ENCODE measurements at places on chromosomes 5 and 9. TPM values are rescaled to one million over a fixed set of nuclear protein-coding genes. Genes with fewer than 3 reads are reported as not detected.
A peak's percentile ranks its signal among the peaks of the same experiment; 100 is the strongest.

- no peak for DNase-seq
Measured at GRCh38 chr9:73050887-73051550, 98.2 kb upstream of the ALDH1A1 start.

GRCh38 chr9:121185774-121186403 is 15.8 kb downstream of the RAB14 start:
- no peak for DNase-seq

GRCh38 chr5:173714551-173715428 is 98.3 kb upstream of the BOD1 start:
- no peak for DNase-seq

- DNase-seq = no peak
Measured at GRCh38 chr9:101460965-101461364, 25.4 kb upstream of the ALDOB start.

- DNase-seq = no peak
Measured at GRCh38 chr5:160347448-160347847, 23.0 kb downstream of the C1QTNF2 start.

GRCh38 chr5:81800797-81801196 is 49.9 kb upstream of the SSBP2 start:
- DNase-seq = no peak

- no peak for DNase-seq
Measured at GRCh38 chr5:30341466-30341865, 852.0 kb upstream of the CDH6 start.

Gene DMRTA1
- total RNA-seq = 1.3 TPM

GRCh38 chr9:117783828-117784227 is 79.6 kb downstream of the TLR4 start:
- DNase-seq = no peak

GRCh38 chr5:74617202-74617601 is 23.3 kb downstream of the ENC1 start:
- DNase-seq = no peak

DNA sequence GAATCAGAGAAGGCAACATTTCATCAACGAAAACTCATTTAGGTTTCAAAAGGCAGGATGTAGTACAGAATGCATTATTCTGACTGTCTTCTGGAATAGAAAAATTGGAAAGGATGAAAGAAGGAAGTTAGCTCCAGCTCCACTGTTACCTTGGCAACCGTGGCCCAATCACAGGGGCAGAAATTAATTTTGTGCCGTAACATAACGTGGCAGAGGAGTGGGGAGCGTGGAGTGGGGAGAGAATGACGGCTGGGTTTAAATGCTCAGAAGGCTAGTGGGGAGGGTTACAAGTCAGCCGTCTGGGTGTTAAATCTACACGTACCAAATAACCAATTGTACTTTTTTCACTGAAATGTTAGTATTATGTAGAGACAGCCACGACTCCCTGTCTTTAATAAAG is 32.3 kb upstream of the EQTN start:
- no peak for DNase-seq

Gene GPR107
- 39.7 TPM for total RNA-seq

DNA sequence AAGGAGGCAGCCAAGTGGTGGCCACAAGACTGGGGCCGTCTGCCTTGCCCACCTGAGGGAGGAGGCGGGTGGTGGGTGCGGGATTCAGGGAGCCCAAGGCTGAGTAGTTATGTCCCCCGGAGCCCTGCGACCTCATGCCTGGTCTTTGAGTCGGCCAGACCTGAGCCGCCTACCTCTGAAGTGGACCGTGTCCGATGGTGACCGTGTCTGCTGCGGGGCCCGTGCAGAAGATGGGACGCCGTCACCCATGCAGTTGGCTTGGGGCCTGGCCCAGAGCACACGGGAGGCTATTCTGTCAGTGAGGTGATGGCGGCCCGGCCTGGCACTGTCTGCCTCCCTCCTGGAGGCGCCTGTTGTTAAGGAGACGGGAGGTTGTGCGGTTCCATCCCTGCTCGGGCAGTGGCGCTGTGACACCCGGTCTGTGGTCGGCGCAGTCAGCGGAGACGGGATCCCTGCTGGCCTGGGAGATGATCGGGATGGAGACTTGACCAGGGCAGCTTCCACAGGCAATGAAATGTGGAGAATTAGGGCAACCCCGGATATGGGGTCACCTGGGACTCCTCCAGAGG is 62.5 kb upstream of the FCN2 start:
- DNase-seq = no peak

DNA sequence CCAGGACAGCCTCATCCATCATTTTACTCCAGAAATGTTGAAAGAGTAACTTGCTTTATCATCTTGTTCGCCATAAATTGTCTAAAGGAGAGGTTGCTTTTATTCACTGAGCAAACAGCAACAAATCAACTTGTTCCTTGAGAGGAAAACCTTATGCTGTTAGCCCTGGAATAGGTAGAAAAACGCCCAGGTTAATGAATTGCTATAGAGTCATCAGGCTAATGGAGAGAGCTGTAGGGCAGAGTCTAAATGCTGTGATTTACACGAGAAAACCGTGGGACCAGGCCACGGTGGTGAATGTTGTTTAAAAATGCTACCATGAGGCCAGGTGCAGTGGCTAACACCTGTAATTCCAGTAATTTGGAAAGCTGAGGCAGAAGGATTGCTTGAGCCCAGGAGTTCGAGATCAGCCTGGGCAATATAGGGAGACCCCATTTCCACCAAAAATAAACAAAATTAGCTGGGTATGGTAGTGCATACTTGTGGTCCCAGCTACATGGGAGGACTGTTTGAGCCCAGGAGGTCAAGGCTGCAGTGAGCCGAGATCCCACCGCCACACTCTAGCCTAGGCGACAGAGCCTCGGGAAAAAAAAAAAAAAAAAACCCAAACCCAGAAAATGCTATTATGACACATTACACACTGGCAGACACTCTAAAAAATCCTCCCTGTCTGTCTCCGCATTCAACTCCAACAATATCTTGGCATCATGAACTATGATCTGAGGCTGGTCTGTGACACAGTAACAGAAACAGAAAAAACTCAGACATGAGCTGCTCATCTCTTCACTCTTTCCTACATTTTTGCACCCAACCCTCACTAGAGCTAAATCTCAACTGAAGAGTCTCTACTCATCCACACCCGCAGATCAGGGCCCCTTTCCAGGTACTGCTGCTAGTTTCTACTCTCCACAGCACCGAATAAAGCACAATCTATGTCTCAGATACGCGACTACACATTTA is 118.6 kb upstream of the RETREG1 start:
- peak; percentile 20 for DNase-seq

DNA sequence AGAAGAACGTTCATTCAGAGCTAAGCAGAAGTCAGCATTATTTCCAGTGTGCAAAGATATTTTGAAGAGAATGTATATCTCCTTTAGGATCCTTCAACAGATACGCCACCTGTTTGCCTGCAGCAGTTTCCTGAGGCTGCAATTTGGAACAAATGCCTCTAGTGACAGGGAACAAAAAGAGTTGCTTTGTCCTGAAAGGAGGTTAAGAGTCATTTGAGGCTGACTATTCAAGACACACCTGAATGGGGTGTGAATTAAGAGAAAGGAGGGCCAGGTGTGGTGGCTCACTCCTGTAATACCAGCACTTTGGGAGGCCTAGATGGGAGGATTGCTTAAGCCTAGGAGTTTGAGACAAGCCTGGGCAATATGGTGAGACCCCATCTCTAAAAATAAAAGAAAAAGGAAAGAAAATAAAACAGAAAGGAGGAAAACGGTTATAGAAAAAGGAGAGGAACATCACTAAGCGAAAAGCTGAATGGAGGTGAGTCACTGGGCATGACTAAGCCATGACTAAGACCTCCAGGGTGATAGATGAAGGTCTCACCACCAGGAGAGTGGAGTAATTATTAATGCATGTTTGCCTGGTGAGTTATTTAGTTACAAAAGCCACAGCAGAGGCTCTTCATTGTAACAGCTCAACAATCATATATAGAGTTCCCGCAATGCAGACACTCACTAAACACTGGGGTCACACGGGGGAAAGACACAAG is 255.2 kb upstream of the TNC start:
- DNase-seq = no peak

DNA sequence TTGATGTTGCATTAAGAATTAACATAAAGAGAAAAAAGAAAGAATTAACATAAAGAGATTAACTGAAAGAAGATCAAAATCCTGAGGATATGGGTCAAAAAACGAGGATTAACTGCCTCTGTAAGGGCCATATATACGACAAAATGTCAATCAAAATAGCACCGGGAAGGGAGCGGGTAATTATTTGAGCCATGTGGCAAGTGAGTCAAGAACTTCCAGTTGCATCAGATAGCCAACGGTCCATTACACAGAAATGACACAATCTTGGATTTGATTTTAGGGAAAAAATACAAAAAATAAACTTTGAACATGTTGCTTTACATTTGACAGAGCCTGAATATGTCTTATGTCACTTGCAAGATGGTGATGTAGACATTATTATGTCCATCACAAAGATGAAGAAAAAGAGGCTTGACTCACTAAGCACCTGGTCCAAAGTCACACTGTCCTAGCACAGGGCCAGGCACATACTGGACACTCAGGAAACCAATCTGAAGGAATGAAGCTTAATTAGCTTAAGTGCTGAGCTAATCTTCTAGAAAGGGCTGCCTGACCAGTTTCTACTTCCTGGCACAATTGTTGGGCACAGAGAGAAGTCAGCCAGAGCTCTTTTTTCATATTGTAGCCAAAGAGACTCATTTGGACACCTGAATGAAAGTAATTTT is 273.2 kb upstream of the PAPPA start:
- DNase-seq = no peak

DNA sequence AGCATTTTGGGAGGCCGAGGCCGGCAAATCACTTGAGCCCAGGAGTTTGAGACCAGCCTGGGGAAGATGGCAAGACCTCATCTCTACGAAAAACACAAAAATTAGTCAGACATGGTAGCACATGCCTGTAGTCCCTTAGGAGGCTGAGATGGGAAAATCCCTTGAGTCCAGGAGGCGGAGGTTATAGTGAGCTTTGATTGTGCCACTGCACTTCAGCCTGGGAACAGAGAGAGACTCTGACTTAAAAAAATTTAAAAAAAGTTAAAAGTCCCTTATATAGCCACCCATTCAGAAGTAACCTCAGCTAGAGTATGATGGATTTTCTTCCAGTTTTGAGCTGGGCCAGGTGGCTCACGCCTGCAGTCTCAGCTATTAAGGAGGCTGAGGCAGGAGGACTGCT is 72.4 kb downstream of the UGCG start:
- no peak for DNase-seq

GRCh38 chr9:98702835-98703380 is 5.8 kb downstream of the GABBR2 start:
- DNase-seq = no peak

GRCh38 chr9:86865952-86866351 is 81.4 kb downstream of the GAS1 start:
- DNase-seq = no peak

- DNase-seq = no peak
Measured at GRCh38 chr5:176608937-176609723, 826 bp downstream of the GPRIN1 start.

DNA sequence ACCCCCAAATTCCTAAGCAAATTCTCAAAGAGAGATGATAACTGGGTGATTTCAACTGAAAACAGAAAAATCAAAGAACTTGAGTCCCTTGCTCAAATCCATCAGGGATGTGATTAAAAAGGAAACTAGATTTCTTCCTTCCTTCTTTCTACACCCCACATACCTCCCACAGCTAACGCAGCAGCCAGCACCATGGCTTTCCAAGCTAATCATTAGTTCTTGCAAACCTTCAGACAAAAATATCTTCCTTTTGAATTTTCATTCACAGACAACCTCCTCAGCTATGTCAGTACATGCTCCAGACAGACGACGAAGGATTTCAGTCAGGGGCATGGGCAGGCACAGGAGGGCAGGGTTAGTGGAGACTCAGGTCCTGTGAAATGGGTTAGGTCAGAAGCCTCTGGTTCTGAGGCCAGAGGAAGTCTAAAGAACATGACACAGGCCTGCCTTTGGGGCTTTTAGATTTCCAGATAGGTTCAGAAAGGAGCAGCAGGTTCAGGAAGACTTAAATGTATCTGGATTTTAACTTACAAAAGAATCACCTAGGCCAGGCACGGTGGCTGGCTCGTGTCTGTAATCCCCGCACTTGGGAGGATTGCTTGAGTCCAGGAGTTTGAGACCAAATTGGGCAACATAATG is 173.7 kb upstream of the NFIB start:
- no peak for DNase-seq

Gene FOXI1
- total RNA-seq = 0.80 TPM

All from mucosa of descending colon (tissue), 3 donors.